ENCODE measurements at places on chromosomes 13 and 19. TPM values are rescaled to one million over a fixed set of nuclear protein-coding genes. Genes with fewer than 3 reads are reported as not detected.

Gene REEP6
- 28.8 TPM for total RNA-seq

Gene EDDM13
- not detected for total RNA-seq

Gene CGB7
- not detected for total RNA-seq

Gene CD33
- not detected for total RNA-seq

Gene FXYD3
- total RNA-seq: not detected

Gene SIAH3
- not detected for total RNA-seq

- H3K4me3 ChIP-seq: no peak overlapping the region
- no peaks in the 10 kb centered on the region for H3K36me3 ChIP-seq
- H3K27me3 ChIP-seq: peaks cover 6% of the 10 kb centered on the region
- DNase-seq: no peak
- no peak overlapping the region for H3K27ac ChIP-seq
These were observed 516 bp upstream of the ATP1A3 start for GRCh38 chr19:41994521-41994971.

GRCh38 chr13:43551897-43552456 lies 234.8 kb downstream of the ENOX1 start:
- H3K4me3 ChIP-seq: no peak overlapping the region
- DNase-seq: no peak
- no peaks in the 10 kb centered on the region for H3K27me3 ChIP-seq
- no peaks in the 10 kb centered on the region for H3K36me3 ChIP-seq
- H3K27ac ChIP-seq: no peak overlapping the region

- H3K4me3 ChIP-seq: no peak overlapping the region
- H3K27me3 ChIP-seq: no peaks in the 10 kb centered on the region
- DNase-seq: no peak
- peaks cover 22% of the 10 kb centered on the region for H3K36me3 ChIP-seq
- no peaks in the 10 kb centered on the region for H3K4me1 ChIP-seq
These were observed 15.8 kb downstream of the CYP4F3 start for GRCh38 chr19:15656467-15656866.

DNA sequence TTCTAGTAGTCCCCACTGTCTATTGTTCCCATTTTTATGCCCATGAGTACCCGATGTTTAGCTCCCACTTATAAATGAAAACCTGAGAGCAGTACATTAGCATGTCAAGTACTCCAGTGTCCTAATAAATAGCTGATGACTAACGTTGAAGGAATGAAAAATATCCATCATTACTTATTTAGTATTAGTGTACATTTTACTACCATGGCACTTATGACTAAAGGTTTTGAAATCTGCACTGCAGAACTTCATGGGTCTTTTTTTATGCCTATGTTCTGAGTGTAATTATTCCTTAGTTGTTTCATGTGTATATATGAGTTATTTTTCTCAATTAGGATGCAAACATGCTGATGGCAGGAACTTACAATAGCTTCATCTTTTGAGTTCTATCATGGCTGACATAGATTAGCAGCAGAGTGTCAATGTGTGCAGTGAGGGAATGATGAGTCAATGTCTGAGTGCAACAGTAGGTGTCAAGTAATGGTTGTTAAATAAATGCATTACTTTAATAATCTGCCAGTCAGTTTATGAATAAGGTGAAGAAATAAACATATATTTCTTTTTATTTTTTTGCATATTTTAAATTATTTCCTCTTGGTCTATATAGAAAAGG lies 188.4 kb downstream of the ITGBL1 start:
- no peaks in the 10 kb centered on the region for H3K4me1 ChIP-seq
- no peak for DNase-seq
- H3K4me3 ChIP-seq: no peak overlapping the region
- H3K36me3 ChIP-seq: no peaks in the 10 kb centered on the region

GRCh38 chr13:42396501-42396900 lies 124.5 kb downstream of the AKAP11 start:
- H3K36me3 ChIP-seq: no peaks in the 10 kb centered on the region
- DNase-seq: no peak
- H3K27ac ChIP-seq: no peak overlapping the region
- no peak overlapping the region for H3K4me3 ChIP-seq
- no peaks in the 10 kb centered on the region for H3K27me3 ChIP-seq

GRCh38 chr13:65063753-65064152 lies 2166.4 kb downstream of the PCDH9 start:
- no peak overlapping the region for H3K27ac ChIP-seq
- H3K4me3 ChIP-seq: no peak overlapping the region
- H3K4me1 ChIP-seq: no peaks in the 10 kb centered on the region
- no peaks in the 10 kb centered on the region for H3K27me3 ChIP-seq

GRCh38 chr19:28554321-28555091 lies 658.4 kb downstream of the UQCRFS1 start:
- no peak overlapping the region for H3K4me3 ChIP-seq
- H3K4me1 ChIP-seq: no peaks in the 10 kb centered on the region
- DNase-seq: no peak
- H3K36me3 ChIP-seq: no peaks in the 10 kb centered on the region
- no peak overlapping the region for H3K27ac ChIP-seq

DNA sequence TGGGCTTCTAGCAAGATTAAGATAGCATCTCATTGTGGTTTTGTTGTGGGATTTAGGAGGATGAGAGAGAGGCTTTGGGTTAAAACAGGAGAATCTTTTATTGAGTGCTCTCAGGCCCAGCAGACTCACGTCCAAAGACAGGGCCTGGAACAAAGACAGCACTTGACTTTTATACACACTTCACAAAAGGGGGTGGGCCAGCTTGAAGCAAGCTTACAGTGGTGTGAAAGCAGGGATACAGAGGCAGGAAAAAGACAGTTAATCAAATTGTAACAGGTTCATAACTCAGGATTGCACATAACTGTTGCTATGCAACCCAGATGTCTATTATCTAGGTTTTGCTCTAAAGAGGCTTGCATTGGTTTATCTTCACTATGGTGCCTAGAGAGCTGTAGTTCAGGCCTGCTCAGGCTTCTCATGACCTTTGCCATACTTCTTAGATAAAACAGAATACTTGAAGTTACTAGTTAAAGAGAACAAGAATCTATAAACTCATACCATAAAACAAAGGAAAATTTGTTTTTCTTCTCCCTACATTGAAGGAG lies 42.2 kb upstream of the CEACAM21 start:
- no peaks in the 10 kb centered on the region for H3K36me3 ChIP-seq
- H3K4me3 ChIP-seq: no peak overlapping the region
- peaks cover 16% of the 10 kb centered on the region for H3K27me3 ChIP-seq
- DNase-seq: no peak

DNA sequence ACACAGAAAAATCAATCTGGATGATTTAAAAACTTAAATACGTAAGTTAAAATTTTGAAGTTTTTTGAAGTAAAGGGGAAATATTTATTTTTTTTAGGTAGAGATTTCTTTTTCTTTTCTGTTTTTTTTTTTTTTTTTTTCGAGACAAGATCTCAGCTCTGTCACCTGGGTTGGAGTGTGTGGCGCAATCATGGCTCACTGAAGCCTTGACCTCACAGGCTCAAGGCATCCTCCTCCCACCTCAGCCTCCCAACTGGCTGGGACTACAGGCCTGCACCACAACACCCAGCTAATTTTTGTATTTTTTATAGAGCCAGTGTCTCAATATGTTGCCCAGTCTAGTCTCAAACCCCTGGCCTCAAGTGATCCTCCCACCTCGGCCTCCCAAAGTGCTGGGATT lies 120.4 kb upstream of the CLDN10 start:
- no peaks in the 10 kb centered on the region for H3K27me3 ChIP-seq
- no peak overlapping the region for H3K27ac ChIP-seq
- no peak overlapping the region for H3K4me3 ChIP-seq
- H3K4me1 ChIP-seq: no peaks in the 10 kb centered on the region

DNA sequence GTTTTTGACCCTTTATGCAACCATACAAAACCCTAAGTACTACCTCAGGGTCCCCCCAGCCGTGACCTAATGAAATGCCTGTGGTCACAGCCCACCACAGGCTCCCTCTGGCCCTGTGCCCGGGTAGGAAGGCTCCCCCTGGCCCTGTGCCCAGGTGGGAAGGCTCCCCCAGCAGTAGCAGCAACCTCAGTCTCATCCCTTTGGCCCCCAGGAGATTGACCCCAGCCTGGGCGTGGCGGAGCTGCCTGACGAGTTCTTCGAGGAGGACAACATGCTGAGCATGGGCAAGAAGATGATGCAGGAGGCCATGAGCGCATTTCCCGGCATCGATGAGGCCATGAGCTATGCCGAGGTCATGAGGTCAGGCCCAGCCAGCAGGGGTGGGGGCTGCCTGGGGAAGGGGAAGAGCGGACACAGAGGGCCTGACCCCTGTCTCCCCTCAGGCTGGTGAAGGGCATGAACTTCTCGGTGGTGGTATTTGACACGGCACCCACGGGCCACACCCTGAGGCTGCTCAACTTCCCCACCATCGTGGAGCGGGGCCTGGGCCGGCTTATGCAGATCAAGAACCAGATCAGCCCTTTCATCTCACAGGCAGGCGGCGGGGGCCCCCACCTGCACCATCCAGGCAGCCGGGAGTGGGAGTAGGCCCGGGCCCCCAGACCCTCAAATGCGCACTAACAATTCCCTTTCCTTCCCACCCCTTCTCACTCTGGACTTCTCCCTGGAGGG lies 6.3 kb upstream of the BEST2 start:
- H3K27me3 ChIP-seq: no peaks in the 10 kb centered on the region
- no peak overlapping the region for H3K4me3 ChIP-seq
- H3K27ac ChIP-seq: no peak overlapping the region
- H3K36me3 ChIP-seq: peaks cover 38% of the 10 kb centered on the region
- 0 out of 2 replicates have a peak, but pooled peaks cover 2% of the 10 kb centered on the region for H3K4me1 ChIP-seq
- DNase-seq: no peak

- 0 out of 2 replicates have a peak, but pooled peaks cover 1% of the 10 kb centered on the region for H3K27me3 ChIP-seq
- H3K4me3 ChIP-seq: no peak overlapping the region
- DNase-seq: no peak
- H3K36me3 ChIP-seq: no peaks in the 10 kb centered on the region
- no peaks in the 10 kb centered on the region for H3K4me1 ChIP-seq
These were observed 59.1 kb downstream of the AKAP11 start for GRCh38 chr13:42331009-42331408.

Data from HepG2 (cell line).